ENCODE measurements at places on chromosomes 2 and 18.

GRCh38 chr2:11310212-11310611 lies 34.2 kb downstream of the ROCK2 start:
- no peak for DNase-seq

GRCh38 chr18:11046140-11046539 lies 103.2 kb downstream of the PIEZO2 start:
- no peak for DNase-seq

- no peak for DNase-seq
Observed at GRCh38 chr2:101518578-101519492, 43.9 kb upstream of the RFX8 start.

GRCh38 chr2:205540036-205540435 lies 142.3 kb upstream of the NRP2 start:
- no peak for DNase-seq

DNA sequence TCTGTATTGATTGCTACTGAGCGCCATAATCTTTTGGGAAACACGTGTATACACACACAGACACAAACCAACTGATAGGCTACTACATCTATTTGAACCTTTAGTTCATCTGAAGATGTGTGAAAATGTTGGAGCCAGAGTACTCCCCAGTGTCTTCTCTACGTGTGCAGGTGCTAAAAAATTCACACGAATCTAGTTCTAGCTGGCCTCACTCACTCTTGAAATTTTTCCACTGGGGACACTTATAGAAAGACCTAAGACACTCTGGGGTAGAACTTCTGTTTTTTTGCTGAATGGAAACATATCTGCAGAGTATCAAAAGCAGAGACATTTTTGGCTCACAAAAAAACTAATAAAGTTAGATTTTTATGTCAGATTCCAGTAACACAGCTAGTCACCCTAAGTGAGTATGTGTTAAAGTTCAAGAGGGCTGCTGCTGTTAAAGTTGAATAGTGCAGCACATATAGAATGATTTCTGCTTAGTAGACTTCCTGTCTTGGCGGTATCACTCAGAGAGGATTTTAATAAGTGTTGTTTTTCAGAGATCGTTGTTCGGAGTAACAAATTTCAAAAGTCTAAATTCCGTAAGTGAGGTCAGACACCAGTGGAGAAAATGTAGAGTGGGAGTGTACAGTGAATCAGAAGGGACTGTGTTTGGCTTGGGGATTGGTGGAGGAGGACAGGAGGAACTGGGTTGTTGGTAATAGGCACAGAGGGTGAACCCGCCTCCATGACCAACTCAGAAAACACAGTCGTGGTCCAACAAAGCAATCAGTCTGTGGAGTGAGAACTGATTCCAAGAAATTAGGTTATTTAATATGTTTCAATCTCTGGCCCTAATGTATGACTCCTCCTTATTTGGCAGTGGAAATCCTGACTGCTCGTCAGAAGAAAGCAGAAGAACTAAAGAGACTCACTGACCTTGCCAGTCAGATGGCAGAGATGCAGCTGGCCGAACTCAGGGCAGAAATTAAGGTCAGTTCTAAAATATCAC lies 43.1 kb downstream of the KCTD18 start:
- DNase-seq = no peak

DNA sequence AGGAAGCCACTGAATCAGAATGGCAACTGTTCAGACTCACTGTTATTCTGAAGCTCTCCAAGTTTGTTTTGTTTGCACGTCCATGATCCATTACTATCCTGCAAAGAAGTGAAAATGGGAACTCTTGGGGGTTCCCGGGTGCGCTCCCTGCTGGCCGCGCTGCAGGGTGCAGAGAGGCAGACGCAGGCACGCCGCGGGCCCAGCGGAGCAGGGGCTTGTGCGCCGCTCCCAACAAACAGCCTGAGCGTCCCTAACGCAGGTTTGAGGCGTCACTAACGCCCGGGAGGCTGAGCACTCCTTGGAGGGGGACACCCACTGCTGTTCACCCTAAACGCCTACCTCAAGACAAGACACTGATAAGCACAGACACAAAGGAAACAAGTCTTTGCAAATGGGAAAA lies 14.3 kb upstream of the PIEZO2 start:
- DNase-seq = no peak

DNA sequence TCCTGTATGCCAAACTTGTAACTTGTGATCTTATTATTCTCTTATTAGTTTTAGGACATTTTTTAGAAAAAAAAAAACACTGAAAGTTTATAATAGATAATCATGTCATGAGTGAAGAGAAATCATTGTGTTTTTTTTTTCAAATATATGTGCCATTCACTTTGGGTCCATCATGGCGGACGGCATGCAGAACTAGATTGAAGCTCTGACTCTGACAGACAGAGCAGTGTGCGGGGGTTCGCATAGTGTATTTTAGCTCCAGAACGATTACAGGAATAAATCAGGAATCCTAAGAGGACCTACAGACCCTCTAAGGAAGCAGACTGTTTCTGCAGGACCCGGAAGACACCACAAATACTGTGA lies 484.4 kb upstream of the REG3G start:
- no peak for DNase-seq

- DNase-seq = no peak
Observed at GRCh38 chr2:179177694-179178093, 86.9 kb downstream of the SESTD1 start.

- no peak for DNase-seq
Observed at GRCh38 chr2:191152482-191153240, 1.9 kb upstream of the STAT4 start.

GRCh38 chr2:121816797-121817196 lies 61.3 kb downstream of the TSN start:
- no peak for DNase-seq

DNA sequence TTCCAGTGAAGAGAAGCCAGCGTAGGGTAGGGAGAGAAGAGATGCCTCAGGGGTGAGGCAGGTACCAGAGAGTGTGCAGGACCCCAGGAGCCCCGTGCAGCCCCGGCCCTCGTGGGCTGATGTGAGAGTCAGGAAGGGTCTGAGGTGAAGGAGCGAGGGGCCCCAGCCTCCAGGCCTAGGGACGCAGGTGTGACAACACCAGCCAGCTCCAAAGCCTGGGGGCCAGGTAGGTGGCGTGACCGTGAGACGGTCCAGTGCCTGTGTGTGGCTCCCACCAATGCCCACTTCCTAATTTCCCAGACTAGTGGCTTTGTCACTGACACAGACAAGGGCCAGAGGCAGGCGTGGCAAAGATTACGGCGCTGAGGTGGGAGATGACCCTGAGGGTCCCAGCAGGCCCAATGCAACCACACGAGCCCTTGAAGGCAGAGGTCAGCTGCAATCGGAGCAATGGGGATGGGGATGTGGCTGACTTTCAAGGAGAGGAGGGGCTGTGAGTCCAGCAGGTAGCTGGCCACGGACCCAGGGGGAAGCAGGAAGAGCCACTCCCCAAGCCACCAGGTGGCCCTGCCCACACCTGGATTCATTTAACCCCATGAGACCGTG lies 86.0 kb upstream of the SNTG2 start:
- DNase-seq = no peak

Measured in GM12864 (cell line).